ENCODE measurements at places on chromosomes 11 and 22.

DNA sequence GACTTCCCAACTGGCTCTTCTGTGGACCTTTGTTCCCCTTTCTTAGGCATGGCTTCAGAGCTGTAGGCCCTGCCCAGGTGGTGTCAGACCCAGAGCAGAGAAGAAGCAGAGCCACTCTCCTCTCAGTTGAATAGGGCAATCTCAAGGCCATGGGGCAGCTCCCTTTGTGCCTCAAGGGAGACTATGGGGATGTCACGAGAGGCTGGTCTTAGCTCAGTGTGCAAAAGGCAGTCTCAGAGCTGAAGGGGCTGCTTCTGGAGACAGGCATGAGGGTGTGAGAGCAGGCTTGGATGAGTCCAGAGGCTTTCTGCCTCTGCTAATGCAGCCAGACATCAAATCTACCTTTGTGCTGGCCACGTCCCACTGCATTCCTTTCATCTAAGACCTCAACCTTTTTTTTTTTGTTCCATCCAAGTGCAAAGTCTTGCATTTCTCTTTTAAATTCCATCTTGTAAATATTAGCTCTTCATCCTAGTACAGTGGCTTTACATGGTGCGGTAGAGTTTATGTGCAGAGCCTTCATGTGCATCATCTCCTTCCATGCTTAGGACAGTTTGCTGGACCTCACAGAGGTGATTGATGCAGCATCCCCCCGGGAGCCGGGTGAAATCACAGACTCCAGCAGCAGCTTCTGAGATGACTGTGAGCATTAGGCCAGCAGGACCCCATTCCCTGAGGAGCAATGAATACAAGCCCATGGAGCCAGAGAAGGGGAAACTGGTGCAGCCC, 34.2 kb upstream of the FCHSD2 start:
- no peak for DNase-seq

- DNase-seq = no peak
Observed at GRCh38 chr11:88297421-88297820, 40.1 kb downstream of the CTSC start.

GRCh38 chr11:3220521-3221407, 2.2 kb upstream of the MRGPRG start:
- no peak for DNase-seq

DNA sequence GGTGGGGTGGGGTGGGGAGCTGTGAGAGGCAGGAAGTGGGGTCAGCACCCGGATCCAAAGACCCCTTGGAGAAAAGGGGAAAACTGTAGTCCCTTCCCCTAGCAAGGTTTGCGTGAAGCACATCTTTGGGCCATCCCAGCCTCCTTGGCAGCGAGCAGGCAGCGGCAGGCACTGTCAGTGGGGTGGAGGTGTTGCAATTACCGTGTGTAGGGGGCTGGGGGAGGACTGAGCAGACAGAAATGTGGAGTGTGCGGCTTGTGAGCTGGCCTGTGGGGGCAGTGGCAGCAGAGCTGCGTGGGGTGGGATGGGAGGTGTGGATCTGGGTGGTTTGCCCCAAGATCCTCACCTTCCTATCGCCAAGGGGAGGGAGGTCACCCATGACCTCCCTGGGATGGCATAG, 16.4 kb downstream of the DAGLA start:
- no peak for DNase-seq

- DNase-seq = no peak
Observed at GRCh38 chr22:39317775-39318506, 1.5 kb downstream of the RPL3 start.

GRCh38 chr11:119172513-119172912, 4.0 kb downstream of the NLRX1 start:
- DNase-seq = no peak
